ENCODE measurements at places on chromosomes 12 and 14.
A peak's percentile ranks its signal among the peaks of the same experiment; 100 is the strongest.

GRCh38 chr14:80077262-80077661 is 134.0 kb downstream of the DIO2 start:
- DNase-seq: no peak

DNA sequence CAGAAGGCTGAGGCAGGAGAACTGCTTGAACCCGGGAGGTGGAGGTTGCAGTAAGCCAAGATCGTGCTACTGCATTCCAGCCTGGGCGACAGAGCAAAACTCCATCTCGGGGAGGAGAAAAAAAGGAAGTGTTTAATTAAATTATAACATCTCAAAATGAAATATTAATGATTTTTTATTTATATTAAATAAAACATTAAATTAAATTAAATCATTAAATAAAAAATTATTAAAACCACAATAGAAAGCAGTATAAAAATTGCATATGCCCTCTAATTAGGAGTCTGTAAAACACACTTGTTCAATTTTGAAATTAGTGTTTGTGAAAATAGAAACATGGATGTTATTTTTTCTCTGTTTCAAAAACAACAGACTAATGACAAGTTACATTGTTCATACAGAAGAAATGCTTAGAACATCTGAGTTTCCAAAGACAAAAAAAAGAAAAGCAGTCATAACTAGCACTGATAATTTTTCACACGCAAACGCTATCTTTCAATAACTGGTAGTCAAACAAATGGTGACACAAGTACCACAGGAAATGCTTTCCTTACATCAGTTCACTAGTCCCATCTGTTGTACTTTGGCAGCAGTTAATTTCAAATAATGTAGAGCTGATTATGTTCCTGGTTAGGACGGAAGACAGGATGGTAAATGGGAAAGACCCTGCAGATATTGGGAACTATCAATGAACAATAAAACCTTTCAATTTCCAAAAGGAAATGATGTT is 54.9 kb downstream of the HECTD4 start:
- DNase-seq: no peak

- DNase-seq: peak; percentile 87
Measured at GRCh38 chr12:19382111-19382526, 57.2 kb upstream of the AEBP2 start.

DNA sequence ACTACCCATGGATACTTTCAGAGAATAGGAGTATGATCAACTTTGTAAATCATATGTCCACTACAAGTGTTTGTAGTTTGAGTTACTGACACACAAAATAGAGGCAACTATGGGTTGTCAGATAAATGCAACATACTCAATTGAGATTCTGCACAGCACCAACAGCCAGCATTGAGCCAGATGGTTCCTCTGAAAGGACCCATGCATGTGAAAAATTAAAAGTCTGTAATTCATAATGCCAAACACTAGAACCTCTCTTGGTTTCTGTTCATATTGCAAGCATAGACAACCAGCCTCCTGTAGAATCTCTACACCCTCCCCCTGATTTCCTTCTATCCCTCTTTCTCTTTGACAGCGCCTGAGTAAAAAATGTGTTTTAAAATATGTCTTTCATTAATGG is 831.0 kb downstream of the C12orf50 start:
- no peak for DNase-seq
